Kidney epithelial cell (primary cell): ENCODE measurements at places on chromosomes 3 and 15. TPM values are rescaled to one million over a fixed set of nuclear protein-coding genes. Genes with fewer than 3 reads are reported as not detected.

The SI gene
- total RNA-seq, result not detected in 2 replicates

The SIDT1 gene
- total RNA-seq, result 0.04 and 0.14 TPM in 2 replicates

GRCh38 chr3:62724503-62724902 is 150.7 kb downstream of the CADPS start:
- DNase-seq, result no peak

DNA sequence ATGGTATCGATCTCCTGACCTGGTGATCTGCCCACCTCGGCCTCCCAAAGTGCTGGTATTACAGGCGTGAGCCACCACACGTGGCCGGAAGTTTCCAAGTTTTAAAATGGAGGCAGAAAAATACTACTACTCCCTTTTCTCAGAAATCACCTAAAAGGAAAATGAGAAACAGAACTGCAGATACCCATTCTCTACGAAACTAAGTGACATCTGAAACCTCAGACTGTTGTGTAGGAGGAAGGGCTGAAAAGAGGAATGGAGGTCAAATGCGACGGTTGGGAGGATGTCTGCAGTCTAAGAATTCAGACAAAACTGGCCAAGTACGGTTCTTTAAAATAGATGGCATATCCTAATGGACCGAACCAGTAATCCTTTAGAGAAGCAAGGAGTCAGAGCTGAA is 24.1 kb downstream of the WDR48 start:
- no peak for DNase-seq

The ASB14 gene
- total RNA-seq, result not detected in 2 replicates

DNA sequence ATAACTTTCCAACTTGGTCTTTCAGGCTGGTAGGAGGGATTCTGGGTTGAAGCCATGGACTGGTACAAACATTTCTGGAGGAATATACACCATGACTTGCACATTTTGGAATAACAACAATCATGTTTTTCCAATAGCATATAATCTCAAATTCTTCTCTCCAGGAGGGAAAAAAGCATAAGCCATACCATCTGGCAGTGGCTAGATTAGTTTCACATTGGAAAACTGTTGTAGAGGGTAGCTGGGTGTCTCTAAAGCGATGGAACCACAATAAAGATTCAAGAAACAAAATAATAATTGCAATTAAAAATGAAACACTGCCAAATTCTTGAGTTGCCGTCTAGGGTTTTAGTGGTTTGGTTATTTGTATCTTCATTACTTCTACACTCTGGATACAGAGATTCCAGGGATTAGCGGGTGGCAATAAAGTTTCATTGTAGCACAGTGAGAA is 278.5 kb upstream of the RASGRP1 start:
- no peak for DNase-seq

GRCh38 chr15:87757084-87757483 is 499.5 kb downstream of the NTRK3 start:
- no peak for DNase-seq

GRCh38 chr3:31275038-31275572 is 257.6 kb upstream of the STT3B start:
- DNase-seq, result peak; percentile 7

The CP gene
- 0.07 TPM in 1 of 2 replicates, not detected in the other for total RNA-seq

- no peak for DNase-seq
Measured at GRCh38 chr3:185253645-185254410, at the start of gene EHHADH. Gene EHHADH, minus strand, starts transcription at chr3:185254049. Its CDS starts 27 bp downstream, at chr3:185254022.

GRCh38 chr3:41324156-41324475 is 124.8 kb downstream of the CTNNB1 start:
- no peak for DNase-seq

GRCh38 chr3:169923831-169924230 is 12.5 kb downstream of the SAMD7 start:
- no peak for DNase-seq

- DNase-seq, result no peak
Measured at GRCh38 chr3:45765266-45765851, 31.0 kb downstream of the SLC6A20 start.
